ENCODE measurements at places on chromosomes 7 and 10.

DNA sequence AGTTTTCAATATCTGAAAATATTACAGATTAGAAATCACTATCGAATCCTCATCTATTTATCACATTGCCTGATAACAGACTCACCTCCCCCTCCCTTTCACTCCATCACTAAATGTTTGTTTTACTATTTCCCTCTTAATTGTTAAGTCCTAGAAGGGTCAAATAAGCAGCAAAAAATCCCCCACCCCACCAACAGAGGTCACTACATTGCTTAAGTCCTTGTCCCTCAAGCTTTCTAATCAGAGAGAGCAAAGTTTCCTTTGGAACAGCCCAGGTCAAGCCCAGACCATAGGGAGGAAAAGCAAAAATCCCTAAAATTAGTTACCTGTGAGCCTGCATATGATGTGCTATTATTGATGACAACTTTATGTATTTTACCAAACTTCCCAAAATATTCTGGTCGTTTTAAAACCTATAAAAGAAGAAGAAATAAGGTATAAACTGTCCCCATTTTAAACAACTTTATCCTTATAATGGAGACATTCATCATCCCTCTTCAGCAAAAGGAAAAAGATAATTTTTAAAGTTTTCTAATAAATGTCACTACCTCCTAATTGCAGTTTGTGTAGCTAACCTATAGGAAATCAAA, 95.0 kb downstream of the CNOT4 start:
- peak; percentile 2 for DNase-seq

DNA sequence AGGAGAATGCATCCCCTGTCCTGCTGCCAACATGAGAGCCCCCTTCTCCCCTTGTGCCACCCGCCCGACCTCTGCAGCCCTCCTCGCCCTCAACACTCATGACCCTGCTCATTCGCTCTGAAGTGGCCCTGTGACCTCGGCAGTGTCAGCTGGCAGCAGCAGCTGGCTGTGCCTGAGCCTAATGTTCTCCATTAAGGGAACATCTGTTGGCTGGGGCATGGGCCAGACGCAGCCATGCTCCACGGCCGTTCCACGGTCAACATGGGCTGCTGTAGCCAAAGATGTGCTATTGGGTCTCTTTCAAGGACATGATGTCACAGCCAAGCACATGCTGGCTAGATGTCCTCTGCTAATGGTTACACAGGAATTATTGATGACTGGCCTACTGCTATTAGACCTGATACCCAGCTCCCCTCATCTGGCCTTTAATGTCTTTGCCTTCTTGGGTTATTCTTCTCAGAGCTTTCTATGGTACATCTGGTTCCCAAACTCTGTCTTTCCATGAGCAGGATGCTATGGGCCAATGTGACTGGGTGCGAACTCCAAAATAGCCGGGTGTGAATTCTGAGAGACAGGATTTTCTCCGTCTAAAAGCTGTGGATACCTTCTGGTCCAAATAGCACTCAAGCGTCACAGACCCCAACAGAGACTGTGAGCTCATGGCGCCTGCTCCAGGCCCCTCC, 22.4 kb downstream of the ADCYAP1R1 start:
- DNase-seq: no peak

GRCh38 chr7:130096243-130096827, 26.0 kb downstream of the KLHDC10 start:
- no peak for DNase-seq

GRCh38 chr10:31083765-31084184, 52.1 kb upstream of the ZNF438 start:
- peak; percentile 19 for DNase-seq

GRCh38 chr10:66941491-66941890, 15.7 kb downstream of the LRRTM3 start:
- DNase-seq: no peak

DNA sequence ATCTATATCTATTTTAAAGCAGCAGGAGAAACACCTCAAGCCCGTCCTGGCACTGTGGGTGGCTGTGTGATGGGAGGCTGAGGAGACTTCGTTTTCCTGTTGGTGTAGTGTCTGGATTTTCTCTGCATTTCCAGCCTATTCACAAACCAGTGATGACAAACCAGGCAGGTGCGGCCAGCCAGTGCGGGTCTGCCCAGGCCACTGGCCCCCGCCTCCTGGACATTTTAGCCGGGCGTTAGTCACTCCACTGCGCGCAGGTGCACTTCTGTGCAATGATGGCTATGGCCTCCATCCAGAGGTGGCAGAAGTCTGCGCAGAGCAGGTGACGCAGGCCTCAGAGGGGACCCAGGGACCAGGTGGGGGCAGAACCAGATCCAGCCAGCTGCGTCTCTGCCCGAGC, 64.9 kb upstream of the PITRM1 start:
- no peak for DNase-seq

GRCh38 chr7:105980645-105981396, 17.8 kb downstream of the CDHR3 start:
- no peak for DNase-seq

DNA sequence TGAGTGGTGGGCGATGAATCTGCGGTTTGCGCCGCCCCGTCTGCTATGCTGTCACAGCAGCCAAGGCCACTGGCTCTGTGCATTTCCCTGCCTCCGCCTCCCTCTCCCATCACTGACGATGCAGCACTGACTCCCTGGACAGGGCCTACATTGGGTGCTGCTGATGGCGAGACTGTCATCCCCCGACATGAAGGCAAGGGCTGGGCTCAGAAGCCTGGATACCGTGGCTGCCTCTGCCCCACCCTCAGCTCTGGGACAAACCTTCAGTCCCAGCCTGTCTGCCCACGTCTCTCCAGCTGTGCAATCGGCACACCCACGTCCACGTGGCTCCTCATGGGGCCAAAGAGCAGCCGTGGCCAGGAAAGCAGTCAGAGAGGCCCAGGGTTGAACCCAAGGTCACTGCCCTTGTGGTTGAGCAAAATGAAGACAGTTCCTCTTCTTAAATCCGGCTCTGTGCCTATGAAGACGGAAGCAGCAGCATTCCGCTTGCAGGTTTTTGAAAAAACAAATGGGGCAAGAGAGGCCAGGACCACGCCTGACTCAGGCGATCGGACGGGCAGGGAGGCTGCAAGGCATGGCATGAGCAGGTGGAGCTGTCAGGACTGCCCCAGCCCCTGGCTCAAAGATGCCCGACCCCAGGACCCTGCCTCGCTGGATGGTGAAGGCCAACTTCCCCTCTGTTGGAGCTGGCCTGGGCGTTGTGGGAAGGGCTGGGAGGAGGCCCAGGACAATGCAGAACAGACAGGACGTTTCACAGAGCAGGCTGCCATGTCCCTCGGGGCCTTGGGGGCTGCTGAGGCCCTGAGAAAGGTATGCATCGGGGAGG, 517.5 kb downstream of the DNAJB6 start:
- no peak for DNase-seq

GRCh38 chr10:48525113-48525512, 79.8 kb downstream of the ARHGAP22 start:
- DNase-seq: no peak

GRCh38 chr7:43481902-43482678, 100.8 kb upstream of the STK17A start:
- DNase-seq: no peak

DNA sequence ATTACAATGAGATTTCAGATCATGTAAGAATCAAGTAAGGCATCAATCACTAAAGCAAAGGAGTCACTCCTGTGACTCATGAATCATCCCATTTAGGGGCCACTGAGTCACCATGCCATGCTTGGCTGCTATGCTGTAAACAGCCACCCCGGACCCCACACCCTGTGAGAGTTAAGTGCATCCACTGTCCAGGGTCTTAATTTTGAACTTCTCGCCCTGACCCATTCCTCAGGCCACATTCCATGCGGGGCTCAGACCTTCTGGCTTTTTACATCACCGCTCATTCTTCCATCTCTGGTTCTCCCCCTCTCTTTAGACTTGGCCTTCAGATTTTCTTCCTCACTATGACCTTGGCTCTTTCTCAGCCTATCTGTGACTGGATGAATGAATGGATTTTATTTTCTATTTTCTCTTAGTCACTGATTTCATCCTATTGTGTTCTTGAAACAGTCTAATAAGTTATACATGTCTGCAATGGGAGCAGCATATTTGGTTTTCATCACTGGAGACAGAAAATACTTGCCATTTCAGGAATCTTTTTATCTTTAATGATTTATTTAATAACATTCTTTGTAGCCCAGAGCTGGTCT, 239.6 kb downstream of the SKIDA1 start:
- DNase-seq: no peak

DNA sequence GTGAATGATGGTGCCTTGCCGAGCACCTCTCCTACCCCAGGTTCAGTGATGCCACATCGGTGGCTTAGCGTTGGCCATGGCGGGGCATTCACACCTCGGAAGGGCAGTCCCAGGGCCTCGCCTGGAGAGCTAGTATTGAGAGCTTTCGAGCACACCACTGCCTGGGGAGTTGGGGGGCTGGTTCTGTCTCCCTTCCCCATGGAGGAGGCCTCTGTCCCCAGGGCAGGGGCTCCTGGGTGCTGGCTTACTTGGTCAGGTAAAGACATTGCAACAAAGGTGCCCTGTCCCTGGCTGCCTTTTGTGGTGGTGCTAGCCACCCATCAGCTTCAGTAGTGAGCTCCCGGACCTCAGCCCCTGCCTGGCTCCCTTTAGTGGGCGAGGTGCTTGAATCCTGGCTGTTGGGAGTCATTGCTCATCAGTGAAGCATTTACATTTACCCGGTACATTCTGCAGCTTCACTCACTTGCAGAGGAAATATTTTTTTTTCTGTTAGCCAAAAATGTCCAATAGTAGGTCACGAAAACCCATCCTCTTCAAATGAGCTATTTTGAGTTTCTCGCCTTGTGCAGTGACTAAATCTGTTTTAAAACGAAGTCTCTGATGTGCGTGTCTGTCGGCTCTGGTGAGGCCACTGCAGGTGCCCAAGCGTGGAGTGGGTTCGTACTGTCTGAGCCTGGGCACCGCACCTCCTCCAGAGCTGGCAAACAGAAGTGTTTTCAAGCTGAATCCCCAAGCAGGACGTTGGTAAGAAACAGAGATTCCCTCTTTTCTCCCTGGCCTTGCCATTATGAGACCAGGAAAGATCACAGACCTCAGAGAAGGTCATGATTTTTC, 95.5 kb downstream of the INPP5A start:
- DNase-seq: no peak

DNA sequence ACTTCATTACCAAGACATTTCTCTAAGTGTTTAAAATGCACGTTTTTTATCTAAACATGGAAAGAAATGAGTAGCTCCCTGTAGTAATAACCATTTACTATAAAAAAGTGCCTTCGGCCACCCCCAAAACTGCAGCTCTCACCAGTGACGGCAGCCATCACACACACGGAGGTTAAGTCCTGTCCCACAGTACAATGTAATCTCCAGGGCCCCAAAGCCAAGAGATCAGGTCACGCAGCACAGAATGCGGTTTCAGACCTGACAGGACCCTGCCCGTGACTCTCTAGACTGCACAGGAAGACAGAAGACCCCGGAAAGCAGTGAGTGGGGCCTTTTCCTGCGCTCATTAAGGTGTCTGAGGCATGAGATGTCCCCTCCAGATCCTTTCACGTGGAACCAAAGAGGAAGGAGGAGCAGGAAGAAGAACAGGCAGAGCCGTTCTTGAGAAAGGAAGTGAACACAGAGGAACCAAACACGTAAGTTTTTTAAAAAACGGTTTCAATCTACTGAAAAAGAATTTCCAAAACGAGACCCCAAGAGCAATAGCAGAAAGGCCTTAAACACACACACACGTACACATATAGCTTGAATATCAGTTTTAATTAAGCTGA, 125.7 kb downstream of the ZMYND11 start:
- DNase-seq: no peak

DNA sequence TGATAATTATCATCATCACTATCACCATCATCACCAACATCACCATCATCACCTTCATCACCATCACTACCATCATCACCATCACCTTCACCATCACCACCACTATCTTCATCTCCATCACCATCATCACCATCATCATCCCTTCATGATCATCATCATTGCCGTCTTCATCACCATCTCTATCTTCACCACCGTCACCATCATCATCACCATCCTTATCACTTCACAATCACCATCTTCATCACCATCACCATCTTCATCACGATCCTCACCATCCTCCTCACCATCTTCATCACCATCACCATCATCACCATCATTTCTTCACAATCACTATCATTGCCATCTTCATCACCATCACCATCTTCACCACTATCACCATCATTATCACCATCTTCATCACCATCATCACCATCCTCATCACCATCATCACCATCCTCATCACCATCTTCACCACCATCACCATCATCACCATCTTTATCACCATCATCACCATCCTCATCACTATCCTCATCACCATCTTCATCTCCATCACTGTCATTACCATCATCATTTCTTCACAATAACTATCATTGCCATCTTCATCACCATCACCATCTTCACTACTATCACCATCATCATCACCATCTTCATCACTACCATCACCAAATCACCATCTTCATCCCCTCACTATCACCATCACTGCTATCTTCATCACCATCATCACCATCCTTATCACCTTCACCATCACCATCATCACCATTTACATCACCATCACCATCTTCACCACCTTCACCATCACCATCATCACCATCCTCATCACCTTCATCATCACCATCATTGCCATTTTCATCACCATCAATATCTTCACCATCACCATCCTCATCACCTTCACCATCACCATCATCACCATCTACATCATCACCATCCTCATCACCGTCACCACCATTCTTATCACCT, 72.4 kb upstream of the DNAAF5 start:
- no peak for DNase-seq

- no peak for DNase-seq
Observed at GRCh38 chr7:157408258-157409101, 71.7 kb downstream of the DNAJB6 start.

GRCh38 chr7:128071376-128071775, 40.1 kb upstream of the LRRC4 start:
- DNase-seq: no peak

DNA sequence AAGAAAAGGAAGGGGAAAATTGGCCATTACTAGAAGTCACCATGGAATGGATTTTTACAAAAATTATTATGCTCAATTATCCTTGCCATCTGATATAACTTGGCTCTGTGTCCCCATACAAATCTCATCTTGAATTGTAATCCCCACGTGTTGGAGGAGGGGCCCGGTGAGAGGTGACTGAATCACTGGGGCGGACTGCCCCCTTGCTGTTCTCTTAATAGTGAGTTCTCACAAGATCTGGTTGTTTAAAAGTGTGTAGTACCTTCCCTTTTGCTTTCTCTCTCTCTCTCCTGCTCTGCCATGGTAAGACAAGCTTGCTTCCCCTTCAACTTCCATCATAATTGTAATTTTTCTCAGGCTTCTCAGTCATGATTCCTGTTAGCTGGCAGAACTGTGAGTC, 1023.6 kb downstream of the XPNPEP1 start:
- DNase-seq: no peak

GRCh38 chr7:55022002-55022985, 3.5 kb downstream of the EGFR start:
- no peak for DNase-seq
